ENCODE measurements at places on chromosomes 4 and X.
A peak's percentile ranks its signal among the peaks of the same experiment; 100 is the strongest.

DNA sequence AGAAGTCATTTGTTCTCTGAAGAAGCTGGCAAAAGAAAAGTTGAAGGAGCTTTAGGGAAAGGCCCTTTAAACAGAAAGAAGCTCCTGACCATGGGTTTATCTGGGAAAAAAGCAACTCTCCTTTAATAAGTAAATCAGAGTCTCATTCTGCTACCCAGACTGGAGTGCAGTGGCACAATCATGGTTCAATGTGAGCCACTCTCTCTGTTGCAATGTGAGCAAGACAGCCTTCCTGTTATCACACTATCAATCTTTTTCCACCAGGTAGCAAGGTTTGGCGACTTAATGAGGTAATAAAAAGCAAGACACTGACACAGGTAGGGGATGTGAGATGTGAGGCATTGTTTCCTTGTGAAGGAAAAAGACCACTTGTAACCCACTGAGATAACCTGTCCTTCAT is 111.3 kb downstream of the SYNPO2 start:
- no peak for DNase-seq
- H3K27ac ChIP-seq = no peak overlapping the region
- H3K36me3 ChIP-seq = no peaks in the 10 kb centered on the region

- DNase-seq = peak; percentile 24
- H3K4me1 ChIP-seq = peaks cover 7% of the 10 kb centered on the region
- H3K4me3 ChIP-seq = no peak overlapping the region
- H3K36me3 ChIP-seq = no peaks in the 10 kb centered on the region
- H3K27me3 ChIP-seq = no peaks in the 10 kb centered on the region
These were observed 28.8 kb upstream of the CFAP47 start for GRCh38 chrX:35890699-35891098.

DNA sequence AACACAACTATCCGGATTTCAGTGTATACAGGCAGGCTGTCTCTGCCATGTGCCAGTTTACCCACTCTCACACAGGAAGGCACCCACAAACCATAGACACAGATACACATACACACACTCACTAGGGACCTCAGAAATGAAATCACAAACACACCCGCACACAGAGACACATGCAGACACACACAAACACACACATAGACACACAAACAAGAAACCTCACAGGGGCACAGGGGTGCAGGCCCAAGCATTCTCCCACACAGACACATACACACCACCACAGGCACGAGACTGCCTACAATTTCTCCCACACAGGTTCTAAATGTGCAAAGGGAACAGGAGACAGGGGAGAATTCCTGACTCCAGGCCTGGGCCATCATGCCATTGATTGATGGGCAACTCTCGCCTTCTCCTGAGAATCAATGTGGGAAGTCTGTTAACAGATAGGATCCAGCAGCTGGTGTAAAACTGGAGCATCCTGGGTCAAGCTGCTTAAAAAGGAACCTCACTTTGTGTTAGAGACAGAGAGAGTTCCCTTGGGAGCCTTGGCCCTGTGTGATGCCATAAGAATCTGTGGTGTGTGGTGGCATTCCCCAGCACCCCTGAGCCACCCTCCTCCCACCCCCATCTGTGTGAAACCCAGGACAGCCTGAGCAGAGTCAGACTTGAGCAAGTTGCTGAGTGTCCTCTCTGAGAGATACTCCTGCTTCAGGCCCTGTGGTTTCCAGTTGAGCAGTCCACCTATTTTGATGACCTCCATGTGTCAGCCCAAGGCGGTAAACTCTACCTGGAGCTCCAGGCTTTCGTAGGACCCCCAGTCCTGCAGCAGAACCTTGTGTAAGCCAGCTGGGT is 33.9 kb downstream of the NBDY start:
- peaks cover 6% of the 10 kb centered on the region for H3K36me3 ChIP-seq
- DNase-seq = no peak
- peaks cover 42% of the 10 kb centered on the region for H3K4me1 ChIP-seq
- H3K27me3 ChIP-seq = peaks cover 3% of the 10 kb centered on the region
- H3K27ac ChIP-seq = peak overlapping the region; percentile 80

- no peak overlapping the region for H3K4me3 ChIP-seq
- peaks cover 34% of the 10 kb centered on the region for H3K36me3 ChIP-seq
- no peaks in the 10 kb centered on the region for H3K4me1 ChIP-seq
- no peak for DNase-seq
These were observed 46.2 kb downstream of the CASK start for GRCh38 chrX:41877167-41877566.

- DNase-seq = no peak
- H3K27me3 ChIP-seq = peaks cover 3% of the 10 kb centered on the region
- no peak overlapping the region for H3K4me3 ChIP-seq
- H3K27ac ChIP-seq = no peak overlapping the region
- no peaks in the 10 kb centered on the region for H3K36me3 ChIP-seq
These were observed 474.5 kb downstream of the KLHL13 start for GRCh38 chrX:117641913-117642656.

- no peaks in the 10 kb centered on the region for H3K36me3 ChIP-seq
- H3K4me3 ChIP-seq = peak overlapping the region; percentile 92
- peak; percentile 74 for DNase-seq
- H3K4me1 ChIP-seq = peaks cover 65% of the 10 kb centered on the region
- H3K27ac ChIP-seq = peak overlapping the region; percentile 40
These were observed 337 bp downstream of the STIM2 start for GRCh38 chr4:26860922-26861433.

GRCh38 chrX:124433186-124433585 is 86.8 kb downstream of the SH2D1A start:
- no peaks in the 10 kb centered on the region for H3K27me3 ChIP-seq
- H3K36me3 ChIP-seq = no peaks in the 10 kb centered on the region
- H3K4me3 ChIP-seq = no peak overlapping the region
- H3K4me1 ChIP-seq = peaks cover under 1% of the 10 kb centered on the region
- no peak overlapping the region for H3K27ac ChIP-seq

DNA sequence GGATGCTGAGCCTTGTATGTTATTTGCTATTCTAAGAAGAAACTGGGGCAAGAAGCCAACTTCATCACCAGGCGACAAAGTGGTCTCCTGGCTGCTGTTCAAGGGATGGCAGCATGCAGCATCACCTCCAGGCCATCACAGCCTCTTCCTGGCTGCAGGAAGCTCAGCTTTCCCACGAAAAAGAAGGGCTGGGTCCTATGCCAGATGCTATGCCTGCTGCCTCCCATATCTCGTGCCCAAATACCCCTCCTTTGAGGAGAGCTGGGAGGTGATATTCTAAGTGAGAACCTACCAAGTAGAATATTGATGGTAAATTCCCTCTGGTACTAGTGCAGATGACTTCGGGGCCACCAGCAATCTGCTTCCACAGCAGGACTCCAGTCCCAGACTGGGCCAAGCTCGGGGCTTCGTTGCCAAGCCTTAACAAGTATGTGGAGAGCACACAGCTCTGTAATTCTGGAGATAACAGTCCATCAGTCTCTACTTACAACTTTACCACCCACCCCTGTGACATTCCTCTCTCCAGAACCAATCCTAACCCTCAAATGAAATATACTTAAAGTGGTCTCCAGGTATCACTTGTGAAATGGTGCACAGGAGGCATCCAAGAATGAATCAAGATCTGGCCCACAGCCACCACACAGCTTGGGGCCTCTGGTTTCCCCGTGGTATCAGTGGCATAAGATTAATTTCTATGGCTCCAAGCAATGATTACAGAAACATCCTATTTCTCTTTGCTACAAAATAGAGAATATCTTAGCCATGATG is 149.3 kb downstream of the PALLD start:
- H3K4me1 ChIP-seq = peaks cover 73% of the 10 kb centered on the region
- DNase-seq = no peak
- peak overlapping the region; percentile 31 for H3K27ac ChIP-seq

DNA sequence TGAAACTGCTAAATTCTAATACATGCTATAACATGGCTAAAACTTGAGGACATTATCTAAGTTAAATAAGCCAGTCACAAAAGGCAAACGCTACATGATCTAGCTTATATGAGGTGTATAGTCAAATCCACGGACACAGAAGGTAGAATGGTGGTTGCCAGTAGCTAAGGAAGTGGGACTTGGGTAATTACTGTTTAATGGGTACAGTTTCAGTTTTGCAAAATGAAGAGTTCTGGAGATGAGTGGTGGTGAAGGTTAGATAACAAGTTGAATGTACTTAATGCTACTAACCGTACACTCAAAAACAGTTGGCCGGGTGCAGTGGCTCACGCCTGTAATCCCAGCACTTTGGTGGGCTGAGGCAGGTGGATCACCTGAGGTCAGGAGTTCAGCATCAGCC is 644.5 kb upstream of the DIPK2B start:
- no peaks in the 10 kb centered on the region for H3K27me3 ChIP-seq
- no peak overlapping the region for H3K27ac ChIP-seq
- peaks cover 54% of the 10 kb centered on the region for H3K36me3 ChIP-seq
- peaks cover 9% of the 10 kb centered on the region for H3K4me1 ChIP-seq

DNA sequence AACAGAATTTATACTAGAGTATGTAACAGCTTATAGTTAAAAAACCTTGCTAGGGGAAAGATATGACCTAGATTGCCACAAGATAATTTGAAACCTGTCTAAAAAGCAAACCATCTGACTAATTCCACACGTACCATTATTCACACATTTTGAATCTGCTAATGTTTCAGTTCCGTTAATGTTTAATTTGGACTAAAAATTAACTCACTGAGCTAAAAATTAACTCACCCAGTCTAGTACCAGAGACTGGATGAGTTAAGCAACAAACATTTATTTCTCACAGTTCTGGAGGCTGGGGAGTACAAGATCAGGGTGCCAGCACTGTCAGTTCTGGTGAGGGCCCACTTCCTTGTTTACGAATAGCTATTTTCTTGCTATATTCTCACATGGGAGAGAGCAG is 231.5 kb upstream of the DIAPH2 start:
- no peak overlapping the region for H3K4me3 ChIP-seq
- no peak overlapping the region for H3K27ac ChIP-seq
- H3K36me3 ChIP-seq = no peaks in the 10 kb centered on the region
- H3K4me1 ChIP-seq = peaks cover 11% of the 10 kb centered on the region

DNA sequence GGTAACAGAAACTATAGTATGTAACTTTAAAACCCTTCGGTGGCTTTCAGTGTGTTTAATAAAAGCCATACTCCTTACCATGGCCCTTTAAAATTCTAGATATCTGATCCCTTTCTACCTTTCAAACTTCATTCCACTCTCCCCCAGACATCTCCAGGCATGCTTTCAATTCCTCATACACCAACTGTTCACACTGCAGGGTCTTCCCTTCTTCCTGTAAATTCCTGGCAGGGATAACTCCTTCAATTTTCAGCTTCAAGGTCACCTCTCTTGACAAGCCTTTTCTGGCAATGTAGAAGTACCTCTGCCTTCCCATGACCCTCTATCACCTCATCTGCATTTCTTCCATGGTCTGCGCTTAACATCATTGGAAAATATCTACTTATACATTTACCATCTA is 60.8 kb downstream of the WDFY3 start:
- H3K4me1 ChIP-seq = peaks cover 24% of the 10 kb centered on the region
- H3K36me3 ChIP-seq = peaks cover 39% of the 10 kb centered on the region
- no peak for DNase-seq
- no peaks in the 10 kb centered on the region for H3K27me3 ChIP-seq
- peak overlapping the region; percentile 11 for H3K27ac ChIP-seq
- H3K4me3 ChIP-seq = no peak overlapping the region

- H3K4me1 ChIP-seq = no peaks in the 10 kb centered on the region
- no peak overlapping the region for H3K27ac ChIP-seq
- peaks cover 17% of the 10 kb centered on the region for H3K36me3 ChIP-seq
- no peak overlapping the region for H3K4me3 ChIP-seq
- DNase-seq = no peak
- H3K27me3 ChIP-seq = peaks cover 4% of the 10 kb centered on the region
These were observed 278.3 kb downstream of the FBXW7 start for GRCh38 chr4:152257601-152258066.

GRCh38 chr4:144582975-144583374 is 63.0 kb upstream of the HHIP start:
- peaks cover 11% of the 10 kb centered on the region for H3K4me1 ChIP-seq
- H3K4me3 ChIP-seq = no peak overlapping the region
- DNase-seq = no peak

- no peak for DNase-seq
- H3K36me3 ChIP-seq = no peaks in the 10 kb centered on the region
- H3K4me3 ChIP-seq = no peak overlapping the region
- H3K27me3 ChIP-seq = peaks cover 5% of the 10 kb centered on the region
These were observed 10.3 kb upstream of the CLNK start for GRCh38 chr4:10694828-10695209.

DNA sequence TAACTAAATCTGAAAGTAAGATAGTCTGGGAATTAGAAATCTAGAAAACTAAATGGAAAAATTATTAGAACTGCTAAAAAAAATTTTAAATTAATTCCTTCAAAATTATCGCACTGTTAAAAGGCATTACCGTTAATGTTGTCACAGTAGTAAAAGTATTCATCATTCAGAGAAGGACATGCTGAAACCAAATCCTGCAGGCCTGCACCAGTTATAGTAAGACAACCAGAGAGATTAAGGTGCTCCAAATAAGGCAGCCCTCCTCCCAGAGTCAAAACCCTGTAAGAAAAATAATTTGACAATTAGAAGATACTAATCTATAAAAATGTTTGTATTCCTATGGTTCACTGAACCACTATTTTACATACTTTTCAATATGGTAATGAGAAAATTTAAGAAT is 43.0 kb downstream of the FBXL5 start:
- no peak for DNase-seq
- no peaks in the 10 kb centered on the region for H3K4me1 ChIP-seq
- peaks cover 3% of the 10 kb centered on the region for H3K27me3 ChIP-seq
- no peak overlapping the region for H3K4me3 ChIP-seq
- peaks cover 58% of the 10 kb centered on the region for H3K36me3 ChIP-seq
